ENCODE measurements at places on chromosomes 1 and 21.

DNA sequence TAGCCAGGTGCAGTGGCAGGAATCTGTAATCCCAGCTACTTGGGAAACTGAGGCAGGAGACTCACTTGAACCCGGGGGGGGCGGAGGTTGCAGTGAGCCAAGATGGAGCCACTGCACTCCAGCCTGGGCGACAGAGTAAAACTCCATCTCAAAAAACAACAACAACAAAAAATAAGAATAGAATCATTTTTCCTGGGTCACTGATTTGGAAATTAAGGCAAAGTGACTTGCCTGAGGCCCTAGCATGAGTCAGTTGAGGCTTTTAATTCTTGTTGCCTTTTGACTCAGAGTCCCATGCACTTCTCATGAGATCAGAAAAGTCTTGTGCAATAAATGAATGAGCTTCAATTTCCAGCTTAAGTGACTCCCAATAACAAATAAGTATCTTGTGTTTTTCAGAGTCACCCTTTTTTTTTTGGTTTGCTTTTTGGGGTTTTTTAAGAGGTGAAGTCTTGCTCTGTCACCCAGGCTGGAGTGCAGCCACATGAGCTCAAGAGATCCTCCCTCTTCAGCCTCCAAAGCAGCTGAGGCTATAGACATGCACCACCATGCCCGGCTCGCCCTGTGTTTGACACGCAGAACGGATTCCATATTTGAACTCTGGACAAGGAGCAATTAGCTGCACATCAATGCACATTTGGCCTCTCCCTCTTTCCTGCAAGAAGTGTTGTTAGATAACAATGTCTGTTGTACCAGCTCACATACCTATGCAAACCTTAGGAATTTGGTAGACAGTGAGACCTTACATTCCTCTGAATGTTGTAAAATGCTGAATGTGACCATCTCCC is 3.4 kb upstream of the PLEKHM2 start:
- DNase-seq, result peak; percentile 61

GRCh38 chr1:4605158-4605557 is 49.3 kb upstream of the AJAP1 start:
- DNase-seq, result no peak

GRCh38 chr1:188128761-188129160 is 1300.0 kb downstream of the PLA2G4A start:
- DNase-seq, result no peak

- DNase-seq, result no peak
Observed at GRCh38 chr1:12060500-12060899, 2.6 kb upstream of the TNFRSF8 start.

DNA sequence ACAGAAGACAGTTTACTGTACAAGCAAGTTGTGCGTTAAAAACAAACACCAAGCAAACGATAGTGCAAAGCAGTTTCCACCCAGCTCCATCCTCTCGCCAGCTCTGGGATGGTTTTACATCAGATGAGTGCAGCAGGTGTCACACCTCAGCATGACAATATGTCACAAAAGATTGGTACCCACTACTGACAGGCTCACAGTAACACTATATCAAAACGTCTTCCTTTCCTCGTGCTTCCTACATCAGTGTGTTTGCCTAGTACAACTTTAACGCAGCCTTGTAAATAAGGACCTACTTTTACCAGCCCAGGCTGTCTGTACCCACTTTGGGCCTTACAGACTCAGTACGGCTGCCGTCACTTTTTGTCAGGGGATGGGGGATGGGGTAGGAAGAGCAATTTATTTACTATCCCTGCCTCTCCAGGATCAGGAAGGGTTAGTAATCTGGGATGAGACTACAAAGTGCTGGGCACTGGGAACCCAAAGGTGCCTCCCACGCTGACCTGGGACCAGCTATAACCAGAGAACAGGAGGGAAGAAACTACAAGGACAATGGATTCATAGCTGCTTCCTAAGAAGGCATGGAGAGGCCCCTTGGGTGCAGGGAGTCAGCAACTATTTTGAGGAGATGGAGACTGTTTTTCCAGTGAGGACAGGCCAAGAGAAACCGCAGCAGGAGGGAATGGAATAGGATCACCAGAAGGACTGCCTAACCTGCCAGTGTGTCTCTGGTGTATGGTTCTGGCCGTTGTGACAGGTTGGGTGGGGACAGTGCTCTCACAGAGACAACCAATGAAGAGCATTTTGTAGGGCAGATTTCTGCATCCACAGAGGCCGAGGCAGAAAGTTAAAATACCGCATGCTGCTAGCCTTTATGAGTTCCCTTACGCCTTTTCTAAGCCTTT is 30.2 kb downstream of the RUNX3 start:
- no peak for DNase-seq

DNA sequence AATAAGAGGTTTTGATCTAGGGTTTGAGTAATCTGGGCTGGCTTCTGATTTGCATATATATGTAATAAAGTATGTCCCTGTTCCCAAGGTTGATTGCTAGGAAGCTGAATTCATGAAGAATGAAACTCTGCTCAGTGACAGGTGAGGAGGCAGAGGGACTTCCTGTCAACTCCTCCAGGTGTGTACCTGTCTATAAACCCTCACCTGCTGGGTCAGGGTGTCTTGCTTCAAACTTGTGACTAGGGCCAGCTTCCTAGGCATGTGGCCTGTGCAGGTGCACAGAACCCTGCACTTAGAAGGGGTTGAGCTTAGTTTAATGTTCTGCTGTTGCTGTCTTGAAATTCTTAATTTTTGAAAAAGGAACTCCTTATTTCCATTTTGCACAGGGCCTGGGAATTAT is 21.1 kb downstream of the OLFML3 start:
- no peak for DNase-seq

GRCh38 chr1:35854989-35855700 is 27.9 kb upstream of the AGO1 start:
- no peak for DNase-seq

- no peak for DNase-seq
Observed at GRCh38 chr21:35737899-35738346, 322.4 kb downstream of the SETD4 start.

GRCh38 chr1:14954210-14954609 is 199.3 kb upstream of the TMEM51 start:
- DNase-seq, result no peak

DNA sequence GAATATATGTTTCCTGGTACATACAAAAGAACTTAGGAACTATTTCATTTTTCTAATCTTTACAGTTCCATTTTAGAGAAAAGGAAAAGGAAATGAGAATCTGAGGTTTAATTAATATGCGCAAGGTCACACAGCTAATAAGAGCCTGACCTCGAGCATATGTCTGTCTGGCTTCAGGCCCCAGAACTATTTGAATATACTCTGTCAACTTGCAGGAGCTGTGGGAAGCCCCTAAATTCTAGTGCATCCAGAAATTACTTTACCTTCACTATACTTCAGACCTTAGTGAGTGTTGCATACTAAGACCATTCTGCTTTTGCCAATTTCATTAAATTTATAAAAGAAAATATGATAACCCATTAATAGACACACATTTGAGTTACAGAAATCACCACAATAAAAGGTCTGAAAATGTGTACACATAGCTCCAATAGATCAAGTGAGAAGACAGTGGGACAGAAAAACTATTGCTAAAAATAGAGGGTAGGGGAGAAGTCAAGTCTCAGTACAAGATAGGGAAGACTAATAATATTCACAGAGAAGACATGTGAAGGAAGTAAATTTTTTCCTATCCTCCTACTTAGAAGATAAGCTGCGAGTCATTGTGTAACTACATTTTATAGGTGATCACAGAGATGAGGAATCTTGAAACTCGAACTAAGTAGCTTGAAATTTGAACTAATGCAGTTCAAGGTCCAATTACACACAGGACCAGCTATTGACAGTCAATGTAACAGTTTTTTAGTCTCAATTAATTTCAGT is 3.8 kb downstream of the RGS13 start:
- DNase-seq, result peak; percentile 82

GRCh38 chr1:41255978-41256377 is 13.9 kb upstream of the SCMH1 start:
- no peak for DNase-seq

DNA sequence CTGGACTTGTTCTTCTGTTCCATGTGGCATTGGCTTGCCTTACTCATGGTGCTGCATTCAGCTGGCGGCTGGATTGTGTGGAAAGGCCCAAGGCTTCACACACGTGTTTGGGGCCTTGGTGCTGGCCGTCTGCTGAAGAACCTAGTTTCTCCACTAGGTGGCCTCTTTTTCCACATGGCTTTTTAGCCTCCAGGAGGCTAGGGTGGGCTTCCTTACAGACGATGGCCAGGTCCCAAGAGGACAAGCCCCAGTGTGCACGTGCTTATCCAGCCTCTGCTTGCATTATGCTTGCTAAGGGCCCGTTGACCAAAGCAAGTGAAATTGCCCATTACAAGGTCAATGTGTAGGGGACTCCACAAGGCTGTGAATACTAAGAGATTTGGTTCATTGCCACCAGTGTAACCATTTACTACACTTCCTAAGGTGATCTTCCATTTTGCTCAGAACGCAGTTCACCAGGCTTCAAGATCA is 47.5 kb upstream of the FOXO6 start:
- DNase-seq, result peak; percentile 28

GRCh38 chr1:159441360-159441759 is 1.8 kb downstream of the OR10J1 start:
- DNase-seq, result no peak

DNA sequence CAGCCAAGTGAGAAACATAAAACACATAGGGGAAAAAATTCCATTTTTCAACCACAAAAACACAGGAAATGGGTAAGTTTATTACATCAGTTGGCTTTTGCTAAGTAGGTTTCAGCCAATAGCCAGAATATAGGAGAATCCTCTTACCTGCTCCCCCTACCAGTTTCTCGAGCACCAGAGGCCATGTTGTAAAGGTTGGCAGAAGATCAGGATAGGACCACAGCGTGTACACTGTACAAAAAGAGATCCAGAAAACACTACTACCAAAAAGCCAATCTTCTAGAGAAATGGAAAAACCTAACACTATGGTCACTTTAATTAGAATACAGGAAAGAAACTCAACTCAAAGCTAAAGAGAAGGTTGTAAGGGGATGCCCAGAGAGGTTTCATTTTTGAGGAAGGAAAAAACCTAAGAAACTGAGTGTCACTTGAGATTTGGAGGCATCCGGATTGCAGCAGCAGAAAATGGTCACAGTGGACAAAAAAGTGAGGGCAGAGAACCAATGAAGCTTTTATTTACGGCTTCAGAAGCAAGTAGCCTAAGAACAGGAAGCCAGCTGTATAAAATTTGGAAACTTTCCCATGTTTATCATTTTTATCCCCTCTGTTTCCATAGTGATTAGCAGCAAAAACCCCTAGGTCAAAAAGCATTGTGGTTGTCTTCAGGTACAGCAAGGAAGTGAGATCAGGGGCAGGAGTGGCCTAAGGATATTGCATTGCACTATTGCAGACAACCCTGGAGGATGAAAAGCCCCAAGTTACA is 2.9 kb downstream of the EIF2D start:
- DNase-seq, result no peak

- DNase-seq, result no peak
Observed at GRCh38 chr1:115341948-115342347, 3.9 kb upstream of the NGF start.

DNA sequence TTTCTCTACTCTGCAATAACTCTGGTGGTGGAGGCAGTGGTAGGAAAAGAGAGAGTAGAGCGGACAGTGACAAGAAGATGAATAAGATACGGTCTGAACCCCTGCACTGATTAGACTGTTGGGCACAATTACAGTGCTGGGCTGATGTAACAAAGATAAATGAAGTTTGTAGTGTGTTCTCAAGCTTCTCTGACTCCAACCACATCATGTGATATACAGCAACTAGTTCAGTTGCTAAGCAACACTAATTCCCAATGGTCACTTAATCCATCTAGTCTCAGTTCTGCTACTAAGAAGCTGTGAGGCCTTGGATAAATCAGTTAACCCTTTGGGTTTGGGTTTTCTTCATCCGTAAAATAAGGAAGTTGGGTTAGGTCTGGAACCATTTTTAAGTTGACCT is 17.3 kb downstream of the DDR2 start:
- no peak for DNase-seq

DNA sequence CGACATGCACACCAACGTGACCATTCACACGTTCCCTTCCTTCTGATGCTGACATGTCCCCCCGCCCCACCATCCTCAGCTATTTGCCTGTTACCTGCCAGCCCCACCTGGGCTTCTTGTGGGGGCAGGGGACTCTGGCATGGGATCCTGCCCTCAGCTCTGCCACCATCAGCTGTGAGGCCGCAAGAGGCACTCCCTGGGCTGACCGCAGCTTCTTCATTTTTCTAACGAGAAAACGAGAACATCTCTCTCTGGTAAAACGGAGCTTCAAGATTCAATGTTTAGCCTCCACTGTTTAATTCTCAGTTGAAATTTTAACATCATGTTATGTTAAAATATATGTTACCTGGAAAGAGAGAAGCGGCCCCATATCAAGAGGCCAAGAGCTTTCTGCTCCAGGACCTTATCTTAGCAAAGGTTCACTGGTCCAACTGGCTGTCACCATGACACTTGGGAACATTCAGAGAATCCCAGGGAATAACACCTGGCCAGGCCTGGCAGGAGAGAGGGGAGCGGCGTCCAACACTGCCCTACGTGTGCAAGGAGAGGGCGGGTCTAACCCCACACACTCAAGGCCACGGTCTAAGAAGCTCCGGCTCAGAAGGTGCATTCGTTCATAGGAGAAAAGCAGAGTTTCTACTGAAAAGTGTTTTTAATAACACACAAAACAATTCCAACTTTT is 51.3 kb downstream of the HLCS start:
- DNase-seq, result no peak

DNA sequence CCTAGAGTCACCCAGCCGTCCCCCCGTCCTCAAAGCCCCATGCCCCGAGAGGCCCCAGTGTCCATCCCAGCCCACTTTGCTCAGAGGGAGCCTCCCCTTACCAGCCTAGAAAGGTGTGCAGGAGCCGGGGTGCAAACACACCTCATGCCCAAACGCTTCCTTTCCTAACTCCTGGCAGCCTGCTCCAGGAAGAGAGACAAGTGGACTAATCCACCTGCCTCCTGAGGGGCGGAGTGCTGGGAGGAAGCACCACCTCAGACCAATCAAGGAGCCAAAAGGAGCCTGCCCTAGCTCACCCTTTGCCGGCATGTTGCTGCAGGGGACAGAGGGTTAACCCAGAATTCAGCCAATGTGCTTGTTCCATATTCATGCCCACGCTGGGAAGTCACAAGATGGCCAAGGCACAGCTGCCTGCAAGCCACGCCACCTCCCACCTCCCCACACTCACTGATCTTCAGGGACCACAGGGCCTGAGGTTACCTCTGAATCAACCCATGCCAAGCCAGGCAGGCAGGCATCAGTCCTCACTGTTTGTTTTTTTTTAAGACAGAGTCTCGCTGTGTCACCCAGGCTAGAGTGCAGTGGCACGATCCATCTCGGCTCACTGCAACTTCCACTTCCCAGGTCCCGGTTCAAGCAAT is 27.8 kb downstream of the PLEKHA6 start:
- no peak for DNase-seq

DNA sequence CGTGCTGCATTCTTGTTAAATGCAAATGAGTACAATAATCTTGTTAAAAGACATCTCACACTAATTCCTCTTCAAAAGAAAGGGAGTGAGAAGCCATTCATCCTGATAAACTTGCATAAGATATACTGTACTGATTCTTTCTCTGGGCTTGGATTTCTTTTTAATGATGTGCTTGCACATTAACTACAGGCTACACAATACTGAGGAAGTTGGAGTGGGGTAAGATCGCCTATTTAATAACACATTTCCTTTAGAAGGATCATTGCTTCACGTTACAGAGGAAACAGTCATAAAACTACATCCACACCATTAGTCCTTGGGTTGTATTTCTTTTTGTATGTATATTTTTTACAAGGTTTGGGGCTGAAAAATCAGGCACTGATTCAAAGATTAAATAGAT is 36.6 kb downstream of the NRIP1 start:
- no peak for DNase-seq
